ENCODE measurements at places on chromosomes 4 and X.

- no peak for DNase-seq
Observed at GRCh38 chr4:138938366-138938690, 77.3 kb upstream of the NOCT start.

GRCh38 chrX:47723083-47723482 lies 64.1 kb upstream of the UXT start:
- DNase-seq: no peak

GRCh38 chrX:101986586-101986985 lies 54.8 kb upstream of the ZMAT1 start:
- DNase-seq: no peak

DNA sequence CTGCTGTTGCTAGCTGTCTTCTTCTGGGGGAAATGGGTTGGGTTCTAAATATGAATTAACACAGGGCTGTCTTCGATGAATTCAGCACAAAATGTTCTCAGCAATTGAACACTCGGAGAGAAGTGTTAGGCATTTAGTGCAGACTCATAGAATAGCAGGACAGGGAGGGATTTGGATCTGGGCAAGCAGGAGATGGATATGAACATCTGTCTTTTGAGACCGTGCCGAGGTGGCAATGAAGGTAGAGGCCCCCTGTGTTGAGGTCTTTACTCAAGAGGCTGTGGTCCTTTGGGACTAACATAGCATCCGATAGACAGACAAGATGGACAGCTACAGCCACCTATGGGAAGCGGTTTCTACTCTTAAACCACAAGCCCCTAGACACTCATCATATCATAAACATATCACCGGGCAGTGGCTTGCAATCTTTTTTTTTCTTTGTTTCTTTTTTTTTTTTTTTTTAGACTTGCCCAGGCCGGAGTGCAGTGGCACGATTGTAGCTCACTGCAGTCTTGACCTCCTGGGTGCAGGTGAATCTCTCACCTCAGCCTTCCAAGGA lies 6.7 kb downstream of the CD99 start:
- DNase-seq: no peak

DNA sequence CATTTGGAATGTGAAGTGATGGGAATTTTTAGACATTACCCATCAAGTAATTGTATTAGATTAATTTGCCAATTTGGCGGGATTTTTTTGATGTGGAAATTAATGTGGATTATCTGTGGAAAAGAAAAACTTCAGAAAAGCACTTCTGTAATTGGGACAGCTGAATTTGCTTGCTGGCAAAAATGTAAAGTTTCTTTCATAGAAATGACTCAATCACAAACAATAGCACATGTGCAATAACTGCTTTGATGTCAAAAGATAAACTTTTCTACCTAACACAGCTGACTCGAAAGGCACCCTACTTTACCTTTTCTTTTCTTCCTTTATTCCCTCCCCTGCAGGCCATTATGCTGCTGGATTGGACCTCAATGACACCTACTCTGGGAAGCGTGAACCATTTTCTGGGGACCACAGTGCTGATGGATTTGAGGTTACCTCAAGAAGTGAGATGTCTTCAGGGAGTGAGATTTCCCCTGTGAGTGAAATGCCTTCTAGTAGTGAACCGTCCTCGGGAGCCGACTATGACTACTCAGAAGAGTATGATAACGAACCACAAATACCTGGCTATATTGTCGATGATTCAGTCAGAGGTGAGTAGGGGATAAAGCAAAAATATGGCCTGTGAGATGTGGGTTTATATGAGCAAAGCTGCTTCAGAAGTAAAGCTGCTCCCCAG lies 1.4 kb downstream of the AREG start:
- DNase-seq: no peak

DNA sequence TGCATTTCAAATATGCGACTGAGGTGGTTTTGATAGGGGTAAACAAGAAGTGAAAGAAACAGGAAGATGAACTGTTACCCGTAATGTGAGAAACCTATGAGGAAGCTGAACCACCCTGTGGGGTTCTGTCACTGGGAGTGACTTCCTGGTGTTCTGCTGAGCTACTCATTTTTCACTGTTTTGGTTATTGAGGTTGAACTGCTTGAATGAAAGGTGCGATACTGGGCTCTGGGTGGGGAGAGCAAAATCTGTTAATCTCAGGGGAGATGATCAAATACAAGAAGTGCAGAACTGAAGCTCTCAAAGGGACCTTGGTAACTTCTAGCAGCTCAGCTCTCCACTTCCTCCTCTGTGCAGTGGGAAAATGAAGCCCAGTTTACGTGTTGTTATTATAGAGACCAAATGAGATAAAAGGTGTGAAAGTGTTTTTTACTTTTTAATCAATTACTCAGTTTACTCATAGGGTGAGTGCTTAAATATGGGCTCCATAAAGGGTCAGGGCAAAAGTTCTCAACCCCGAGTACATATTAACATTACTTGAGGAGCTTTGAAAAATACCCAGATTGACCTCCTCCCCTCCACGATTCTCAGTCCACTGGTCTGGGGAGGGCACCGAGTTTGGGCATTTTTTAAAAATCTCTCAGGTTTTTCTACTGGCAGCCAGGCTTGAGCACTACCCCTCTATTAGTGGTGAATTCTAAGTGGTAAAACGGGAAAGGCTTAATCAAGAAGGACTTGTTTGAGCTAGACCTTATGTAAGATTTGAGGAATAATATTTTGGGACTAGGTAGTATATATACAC lies 66.7 kb downstream of the COQ2 start:
- DNase-seq: peak; percentile 71

DNA sequence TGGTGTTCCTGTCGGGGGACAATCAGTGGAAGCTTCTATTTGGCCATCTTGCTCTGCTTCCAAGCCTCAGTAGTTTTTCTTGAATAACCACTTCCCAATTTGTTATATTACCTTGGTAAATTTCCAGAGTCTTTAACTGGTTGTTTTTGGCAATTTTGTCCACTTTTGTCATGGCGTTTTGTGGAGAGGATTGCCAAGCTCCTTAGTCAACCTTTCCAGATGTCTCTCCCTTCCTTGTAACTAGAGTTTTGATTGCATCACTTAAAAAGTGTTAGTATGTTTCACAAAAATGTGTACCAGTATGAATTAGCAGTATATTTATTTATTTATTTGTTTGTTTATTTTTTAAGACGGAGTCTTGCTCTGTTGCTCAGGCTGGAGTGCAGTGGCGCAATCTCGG lies 15.8 kb upstream of the UXT start:
- DNase-seq: no peak

GRCh38 chr4:124167602-124168001 lies 544.9 kb downstream of the ANKRD50 start:
- no peak for DNase-seq

GRCh38 chr4:112511093-112511802 lies 4.7 kb downstream of the NEUROG2 start:
- DNase-seq: no peak

DNA sequence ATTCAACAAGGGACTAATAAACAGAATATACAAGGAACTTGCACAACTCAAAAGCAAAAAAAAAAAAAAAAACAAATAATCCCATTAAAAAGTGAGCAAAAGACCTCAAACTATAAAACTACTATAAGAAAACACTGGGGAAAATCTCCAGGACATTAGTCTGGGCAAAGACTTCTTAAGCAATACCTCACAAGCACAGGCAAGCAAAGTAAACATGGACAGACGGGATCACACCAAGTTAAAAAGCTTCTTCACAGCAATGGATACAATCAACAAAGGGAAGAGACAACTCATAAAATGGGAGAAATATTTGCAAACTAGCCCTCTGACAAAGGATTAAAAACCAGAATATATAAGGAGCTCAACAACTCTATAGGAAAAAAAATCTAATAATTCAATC lies 17.1 kb upstream of the BMP15 start:
- DNase-seq: no peak

GRCh38 chr4:179165000-179165738 lies 1722.9 kb upstream of the AGA start:
- no peak for DNase-seq

DNA sequence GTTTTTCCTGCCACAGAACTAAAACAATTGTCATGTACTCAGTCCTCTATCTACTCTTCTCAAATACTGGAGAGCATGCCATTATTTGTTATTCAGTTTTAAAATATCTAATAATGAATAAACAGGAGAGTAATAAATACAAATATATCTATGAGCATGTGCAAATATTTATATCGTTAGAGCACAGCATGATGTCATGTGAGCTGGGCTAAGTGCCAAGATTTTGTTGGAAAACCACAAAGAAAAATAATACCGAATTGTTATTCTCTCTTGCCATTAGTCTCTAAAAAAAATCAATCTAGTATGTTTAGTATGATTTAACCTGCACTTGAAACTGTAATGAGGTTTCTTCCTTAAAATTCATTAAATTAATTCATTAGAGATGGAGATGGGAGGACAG lies 97.3 kb downstream of the DDX60 start:
- DNase-seq: no peak

GRCh38 chr4:175253184-175253902 lies 335.2 kb downstream of the ADAM29 start:
- DNase-seq: no peak

- DNase-seq: no peak
Observed at GRCh38 chr4:54433686-54434085, 204.6 kb downstream of the PDGFRA start.

DNA sequence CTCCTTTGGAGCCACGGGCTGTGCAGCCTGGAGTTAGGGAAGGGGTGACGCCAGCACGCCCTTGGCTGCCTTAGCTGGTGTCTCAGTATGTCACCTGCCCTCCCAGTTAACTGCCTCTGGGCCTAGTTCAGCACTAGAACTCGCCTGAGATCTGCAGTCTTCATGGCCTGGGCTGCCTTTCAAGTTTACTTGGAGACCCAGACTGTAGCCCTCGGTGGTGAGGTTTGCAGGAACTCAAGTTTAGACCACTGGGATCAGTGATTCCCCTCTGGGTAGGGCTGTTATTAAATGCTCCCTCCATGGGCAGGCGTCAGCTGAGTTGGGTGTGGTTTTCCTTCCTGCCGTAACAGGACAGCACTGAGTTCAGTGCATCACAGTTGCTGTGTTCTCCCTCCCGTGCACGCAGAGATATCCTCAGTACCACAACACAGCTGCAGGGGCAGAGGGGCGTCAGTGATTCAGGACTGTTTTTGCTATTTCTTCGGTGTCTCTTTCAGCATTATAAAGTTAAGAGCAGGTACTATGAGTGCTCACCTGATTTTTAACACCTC lies 30.5 kb downstream of the PLAC8 start:
- DNase-seq: peak; percentile 72

GRCh38 chr4:134628066-134628465 lies 426.5 kb upstream of the PABPC4L start:
- no peak for DNase-seq

GRCh38 chrX:31423609-31424189 lies 351.9 kb upstream of the FTHL17 start:
- DNase-seq: no peak
